NCI-H748 treated with DMSO at 0.1 percent for 48 hours (cell line): ENCODE measurements at places on chromosomes 3 and 15.

DNA sequence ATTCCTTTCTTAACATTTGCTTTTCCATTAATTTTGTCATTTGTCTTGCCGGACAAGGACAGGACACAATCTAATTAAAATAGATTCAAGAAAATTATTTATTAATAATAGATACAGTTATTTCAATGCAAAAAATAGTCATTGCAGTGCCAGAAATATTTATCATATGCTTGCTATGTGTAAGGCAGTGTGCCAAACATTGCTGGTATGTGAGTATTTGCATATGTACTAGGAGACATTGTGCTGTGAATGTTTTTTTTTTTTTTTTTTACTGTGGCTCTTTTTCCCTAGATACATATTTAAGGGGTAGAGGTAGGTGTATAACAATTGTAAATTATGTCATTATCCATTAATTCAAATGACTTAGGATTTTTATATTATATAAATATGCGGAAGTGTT, 23.3 kb downstream of the SPRED1 start:
- DNase-seq: no peak

DNA sequence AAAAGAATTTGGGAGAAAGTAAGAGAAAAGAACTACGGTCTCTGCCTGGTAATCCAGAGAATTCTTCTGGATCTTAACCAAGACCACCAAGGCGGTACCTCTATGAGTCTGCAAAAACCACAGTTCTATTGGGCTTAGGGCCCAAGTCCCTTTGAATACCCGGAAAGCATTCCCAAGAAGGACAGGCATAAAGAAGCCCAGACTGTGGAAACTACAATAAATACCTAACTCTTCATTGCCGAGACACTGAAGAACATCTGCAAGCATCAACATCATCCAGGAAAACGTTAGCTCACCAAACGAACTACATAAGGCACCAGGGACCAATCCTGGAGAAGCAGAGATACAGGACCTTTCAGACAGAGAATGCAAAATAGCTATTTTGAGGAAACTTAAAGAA, 162.3 kb upstream of the TMC3 start:
- no peak for DNase-seq

DNA sequence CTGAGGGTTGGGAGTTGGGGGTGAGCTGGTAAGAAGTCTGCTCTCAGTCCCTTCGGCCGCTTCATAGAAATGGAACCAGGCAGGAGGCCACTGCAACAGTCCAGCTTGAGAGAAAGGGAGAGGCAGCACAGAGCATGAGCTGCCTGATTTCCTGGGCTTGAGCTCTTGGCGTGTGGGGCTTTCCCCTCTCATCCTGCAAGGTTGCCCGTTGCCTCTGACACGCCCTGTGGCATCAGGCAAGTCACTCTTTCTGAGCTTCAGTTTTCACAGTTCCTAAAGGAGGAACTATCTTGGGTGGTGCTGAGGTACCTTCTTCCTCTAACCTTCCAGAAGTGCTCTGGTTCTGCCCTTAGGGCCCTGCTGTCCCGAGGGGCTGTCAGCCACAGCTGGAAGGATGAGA, 4.9 kb downstream of the MESP2 start:
- no peak for DNase-seq

DNA sequence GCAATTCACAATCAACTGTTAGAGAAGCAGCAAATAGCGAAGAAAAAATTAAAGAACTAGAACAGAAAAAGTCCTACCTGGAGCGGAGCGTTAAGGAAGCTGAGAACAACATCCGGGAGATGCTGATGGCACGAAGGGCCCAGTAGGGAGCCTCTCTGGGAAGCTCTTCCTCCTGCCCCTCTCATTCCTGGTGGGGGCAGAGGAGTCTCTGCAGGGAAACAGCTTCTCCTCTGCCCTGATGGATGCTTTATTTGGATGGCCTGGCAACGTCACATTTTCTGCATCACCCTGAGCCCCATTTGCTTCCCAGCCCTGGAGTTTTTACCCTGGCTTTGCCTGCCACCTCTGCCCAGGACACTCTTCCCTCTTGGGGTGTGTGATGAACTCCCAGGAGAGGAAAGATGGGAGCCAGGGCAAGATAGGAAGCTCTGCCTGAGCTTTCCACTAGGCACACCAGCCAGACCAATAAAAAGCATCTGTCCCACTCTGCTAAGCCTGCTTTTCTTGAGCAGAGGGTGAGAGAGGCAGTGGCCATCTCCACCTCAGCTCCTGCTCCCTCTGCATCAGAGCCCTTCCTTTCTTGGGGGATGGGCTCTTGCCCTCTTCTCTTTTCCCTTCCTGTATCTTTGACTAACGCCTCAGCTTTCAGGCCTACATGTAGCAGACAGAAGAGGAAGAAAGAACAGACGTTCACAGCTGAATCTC, 39.4 kb downstream of the PPARG start:
- no peak for DNase-seq

DNA sequence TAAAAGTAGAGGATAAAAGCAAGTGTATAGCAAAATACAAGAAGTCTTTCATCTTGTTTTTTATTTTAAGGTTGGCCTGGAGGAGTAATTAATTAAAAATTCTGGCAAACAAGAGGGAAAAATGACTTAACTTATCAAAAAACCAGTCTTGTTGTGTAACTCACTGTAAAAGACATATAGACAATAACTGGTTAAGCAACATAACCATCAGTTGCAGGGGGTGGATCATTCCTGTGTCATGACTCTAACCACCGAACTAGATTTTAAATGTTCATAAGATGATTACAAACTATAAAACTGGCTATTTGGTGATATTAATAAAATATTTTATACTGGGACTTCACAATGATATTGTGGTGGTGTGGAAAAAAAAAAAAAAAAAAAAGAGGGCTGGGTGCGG, 130.6 kb downstream of the STAG1 start:
- DNase-seq: no peak

DNA sequence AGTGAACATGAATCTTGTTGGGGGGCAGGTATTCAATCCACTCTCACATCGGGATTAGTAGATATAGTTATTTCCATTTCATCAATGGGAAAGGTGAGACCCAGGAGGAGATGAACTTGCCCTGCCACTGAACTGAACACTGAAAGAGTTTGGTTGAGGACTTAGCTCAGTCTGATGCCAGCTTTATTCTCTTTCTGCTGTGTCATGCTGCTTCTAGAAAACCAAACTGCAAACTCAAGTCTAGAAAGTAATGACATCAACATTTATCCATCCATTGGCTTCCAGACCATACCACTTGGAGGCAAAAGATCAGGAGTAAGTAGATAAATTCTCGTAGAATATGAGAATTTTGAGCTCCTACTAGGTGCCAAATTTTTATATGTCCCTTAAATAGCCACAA, 288.0 kb upstream of the CTNNB1 start:
- DNase-seq: no peak

- DNase-seq: no peak
Measured at GRCh38 chr15:80558631-80559319, 136.3 kb upstream of the ABHD17C start.

DNA sequence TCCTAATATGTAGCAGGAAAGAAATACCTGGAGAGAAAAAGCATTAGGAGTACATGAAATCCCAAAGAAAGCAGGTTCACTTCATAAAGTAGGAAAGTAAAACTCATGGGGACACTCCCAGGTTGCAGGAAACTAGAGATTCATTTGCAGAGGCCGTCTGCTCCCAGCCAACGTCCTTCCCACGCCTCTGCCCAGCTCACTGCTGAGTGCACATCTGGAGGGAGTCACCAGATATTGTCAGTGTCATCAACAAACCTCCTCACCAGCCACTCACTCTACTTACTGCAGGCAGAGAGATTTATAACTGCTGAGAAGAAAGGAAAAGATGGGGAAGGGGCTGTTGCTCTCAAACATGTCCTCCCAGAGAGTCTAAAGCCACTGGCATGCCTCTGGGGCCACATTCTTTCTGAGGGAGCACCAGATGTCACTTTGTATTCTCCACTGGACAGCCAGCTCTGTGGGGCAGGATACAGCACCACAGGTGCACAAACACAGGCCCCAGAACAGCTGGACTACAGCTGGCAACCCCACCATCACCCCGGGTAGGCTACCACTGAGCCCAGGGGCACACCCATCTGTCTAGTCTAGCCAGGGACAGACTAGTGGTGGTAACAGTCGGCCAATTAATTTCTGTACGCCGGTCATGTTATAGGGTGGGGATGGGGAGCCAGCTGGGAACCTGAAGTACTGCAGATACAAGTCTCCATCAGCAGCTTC, 64.5 kb downstream of the NPTN start:
- DNase-seq: no peak
